Smooth muscle cell of the umbilical artery (primary cell): ENCODE measurements at places on chromosomes 16 and 17. TPM values are rescaled to one million over a fixed set of nuclear protein-coding genes. Genes with fewer than 3 reads are reported as not detected.

The MT1F gene
- total RNA-seq, result not detected in 2 replicates

The EVI2B gene
- total RNA-seq, result not detected in 2 replicates

The SDK2 gene
- 0.89 and 1.1 TPM in 2 replicates for total RNA-seq

The PDK2 gene
- 13.1 and 16.1 TPM in 2 replicates for total RNA-seq

The PRR35 gene
- total RNA-seq, result not detected in 2 replicates

The PMP22 gene
- total RNA-seq, result 10.7 and 19.6 TPM in 2 replicates

The RNF112 gene
- 2.1 and 3.8 TPM in 2 replicates for total RNA-seq

The CACNG1 gene
- total RNA-seq, result not detected in 2 replicates
